Activated gamma-delta T cell (primary cell): ENCODE measurements at places on chromosomes 13 and 19.

DNA sequence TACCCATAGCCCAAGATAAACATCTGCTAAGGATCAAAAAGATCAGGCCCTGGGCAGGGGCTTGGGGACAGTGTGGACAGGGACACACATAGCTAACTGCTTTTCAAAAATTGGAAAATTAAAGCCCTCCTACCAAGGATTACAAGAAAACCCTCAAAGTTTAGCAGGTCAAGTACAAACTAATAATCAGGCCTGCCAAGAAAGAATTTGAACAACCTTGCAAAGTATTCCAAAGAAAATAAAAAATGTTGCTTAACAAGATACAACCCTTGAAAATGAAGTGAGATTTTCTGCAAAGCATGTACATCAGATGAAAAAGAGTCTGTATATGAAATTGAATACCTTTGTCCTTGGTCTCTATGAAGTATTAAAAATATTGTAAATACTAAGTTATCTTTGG, 67.3 kb downstream of the KLF12 start:
- no peak for DNase-seq

DNA sequence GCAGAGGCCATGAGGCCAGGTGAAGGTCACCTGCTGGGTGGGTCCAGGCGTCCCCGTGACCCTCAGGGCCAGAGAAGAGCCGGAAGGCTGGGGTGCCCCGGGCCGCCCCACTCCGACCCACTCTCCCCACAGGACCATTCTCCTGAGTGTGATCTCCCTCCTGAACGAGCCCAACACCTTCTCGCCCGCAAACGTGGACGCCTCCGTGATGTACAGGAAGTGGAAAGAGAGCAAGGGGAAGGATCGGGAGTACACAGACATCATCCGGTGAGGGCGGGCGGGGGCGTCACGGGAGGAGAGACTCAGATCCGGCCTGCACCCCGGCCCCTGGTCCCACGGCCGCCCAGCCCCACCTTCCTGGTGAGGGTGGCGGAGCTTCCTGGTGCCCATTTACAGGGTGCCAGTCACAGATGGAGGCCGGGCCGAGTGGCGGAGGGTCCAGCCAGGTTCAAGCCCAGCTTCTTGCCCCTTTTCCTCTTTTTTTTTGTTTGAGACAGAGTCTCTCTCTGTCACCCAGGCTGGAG, 5.4 kb downstream of the CDC34 start:
- DNase-seq: no peak

DNA sequence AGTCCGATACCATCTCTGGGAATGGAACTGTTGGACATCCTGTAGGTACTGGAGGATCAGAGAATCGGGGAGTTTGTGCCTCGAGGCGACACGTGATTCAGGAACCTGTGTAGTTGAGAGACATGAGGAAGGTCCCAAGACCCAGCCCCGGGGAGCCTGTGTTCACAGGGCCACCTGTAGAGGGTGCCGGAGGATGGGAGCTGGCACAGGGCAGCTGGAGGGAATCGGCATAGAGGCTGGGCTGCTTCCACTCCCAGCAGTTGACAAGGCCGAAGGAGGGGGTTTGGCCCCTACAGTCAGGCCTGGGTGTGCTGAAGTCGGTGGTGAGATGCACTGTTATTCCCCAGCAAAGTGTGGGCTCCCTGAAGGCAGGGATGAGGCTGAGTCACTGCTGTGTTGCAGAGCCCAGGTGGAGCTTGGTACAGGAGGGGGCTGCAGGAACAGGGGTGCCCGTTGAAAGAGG, 2.5 kb upstream of the ISYNA1 start:
- no peak for DNase-seq

- DNase-seq: no peak
Observed at GRCh38 chr19:48631225-48631624, 6.0 kb downstream of the DBP start.

GRCh38 chr13:43830497-43830881, 43.7 kb upstream of the ENOX1 start:
- DNase-seq: no peak

DNA sequence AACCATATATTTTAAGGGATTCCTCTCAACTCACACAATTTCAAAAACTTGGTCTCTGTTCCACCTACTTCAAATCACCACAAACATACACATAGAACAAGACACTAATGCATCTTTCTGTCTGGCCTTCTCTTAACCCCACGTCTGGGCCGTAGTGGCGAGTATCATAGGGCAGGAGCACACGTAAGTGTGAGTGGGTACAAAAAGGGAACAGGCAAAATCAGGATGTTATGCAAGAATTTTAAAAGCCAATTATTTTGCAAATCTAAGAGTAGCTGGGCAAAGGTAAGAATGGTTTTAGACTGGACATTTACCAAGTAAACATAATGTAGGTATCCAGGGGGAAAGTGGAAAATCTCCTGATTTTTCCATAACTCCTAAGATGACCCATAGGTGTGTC, 35.1 kb downstream of the MTMR6 start:
- no peak for DNase-seq

DNA sequence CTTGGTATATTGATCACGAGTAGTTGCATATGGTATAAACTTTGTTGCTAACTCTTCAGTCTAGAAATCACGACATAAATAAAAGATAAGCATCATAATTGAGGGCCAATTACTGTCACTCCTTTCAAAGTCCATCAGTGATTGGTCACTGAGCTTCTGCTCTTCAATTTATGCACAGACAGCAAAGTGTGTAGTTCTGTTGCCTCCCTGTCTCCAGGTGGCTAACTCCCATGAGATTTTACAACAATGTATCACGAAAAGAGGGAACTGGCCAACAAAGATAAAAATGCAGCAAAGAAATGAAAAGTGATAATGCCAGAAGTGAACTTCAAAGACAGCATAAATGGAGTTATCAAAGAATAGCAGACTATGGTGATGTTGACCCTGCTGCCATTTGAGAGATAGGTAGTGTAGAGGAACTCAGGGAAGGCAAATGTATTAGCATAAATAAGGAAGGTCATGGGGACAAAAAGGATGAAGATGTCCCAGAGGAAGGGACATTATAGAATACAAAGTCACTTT, 12.7 kb upstream of the TNFSF14 start:
- DNase-seq: no peak

DNA sequence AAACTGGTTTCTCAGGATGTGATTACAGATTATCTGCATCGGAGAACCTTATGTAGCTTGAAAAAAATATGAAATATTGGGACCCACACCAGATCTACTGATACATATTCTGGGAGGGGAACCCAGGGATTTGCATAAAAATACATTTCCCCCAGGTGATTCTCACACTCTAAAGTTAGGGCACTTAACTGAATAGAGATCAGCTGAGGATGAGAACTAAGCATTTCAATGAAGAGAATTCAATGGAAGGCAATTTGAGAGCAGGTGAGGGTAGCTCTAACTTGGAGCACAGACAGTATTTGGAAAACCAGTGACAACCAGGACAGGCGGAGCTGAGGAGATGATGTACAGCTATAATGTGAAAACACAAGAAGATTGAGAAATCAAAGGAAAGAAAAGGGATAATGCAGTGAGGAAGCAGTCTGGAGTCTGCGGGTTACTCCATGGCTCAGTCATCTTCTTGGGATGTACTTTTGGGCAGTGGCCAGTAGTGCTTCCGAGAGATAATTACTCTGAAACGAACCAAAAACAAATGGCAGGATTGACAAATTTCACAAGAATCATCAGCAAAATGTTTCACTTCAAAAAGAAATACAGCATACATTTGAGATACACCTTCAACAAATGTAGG, 6.1 kb upstream of the OXGR1 start:
- no peak for DNase-seq

DNA sequence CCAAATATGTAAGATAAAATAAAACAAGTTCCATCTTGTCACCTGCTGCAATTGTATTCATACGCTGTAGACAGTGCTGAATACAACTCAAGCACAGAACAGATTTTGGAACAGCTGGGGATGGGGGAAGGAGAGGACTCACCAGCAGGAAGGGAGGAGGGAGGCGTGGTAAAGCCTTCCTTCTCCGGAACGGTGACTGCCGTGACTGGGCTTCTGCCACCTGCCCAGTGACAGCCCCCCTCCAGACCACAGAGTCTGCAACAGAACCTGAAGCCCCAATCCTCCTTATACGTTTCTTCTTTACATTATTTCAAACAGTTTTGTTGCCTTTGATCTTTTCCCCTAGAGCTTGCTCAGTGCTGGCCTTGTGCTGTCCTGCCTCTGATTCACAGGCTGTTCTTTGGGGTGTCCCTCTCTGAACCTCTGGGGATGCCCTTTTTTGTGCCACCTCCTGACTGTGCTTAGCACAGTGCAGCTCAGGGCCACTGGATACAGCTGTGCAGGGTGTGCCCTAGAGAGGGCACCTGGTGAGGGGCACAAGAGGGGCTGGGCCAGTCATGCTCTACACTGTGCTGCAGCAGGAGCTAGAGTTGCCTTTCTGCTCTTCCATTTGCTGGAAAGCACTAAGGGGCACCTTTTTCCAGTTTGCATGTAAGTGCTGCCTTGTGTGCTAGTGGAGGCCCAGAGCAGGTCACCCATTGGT, 213.0 kb downstream of the ZIC5 start:
- DNase-seq: no peak
